ENCODE measurements at places on chromosomes 16 and 17. TPM values are rescaled to one million over a fixed set of nuclear protein-coding genes. Genes with fewer than 3 reads are reported as not detected.

SHISA9 gene
- not detected for total RNA-seq

MT3 gene
- not detected for total RNA-seq

EFCAB5 gene
- total RNA-seq: 0.58 TPM

SLFN12 gene
- 18.6 TPM for total RNA-seq

ACSM2B gene
- not detected for total RNA-seq

SIAH1 gene
- total RNA-seq: 55.5 TPM

YWHAE gene
- 134 TPM for total RNA-seq

Data from natural killer cell (primary cell).